A549 treated with CORT108297 at 1 μM for 4 hours (cell line): ENCODE measurements at places on chromosomes 11 and 22. TPM values are rescaled to one million over a fixed set of nuclear protein-coding genes. Genes with fewer than 3 reads are reported as not detected.

Gene APOL4
- total RNA-seq, result not detected in 5 replicates

Gene LYVE1
- 0.08 to 0.28 TPM (median 0.13 TPM) in 5 replicates for total RNA-seq

Gene RAB36
- 5.8 to 7.8 TPM (median 7.5 TPM) in 5 replicates for total RNA-seq

Gene KREMEN1
- 2.5 to 4.6 TPM (median 3.5 TPM) in 5 replicates for total RNA-seq

Gene TRIM49D2
- total RNA-seq, result not detected in 5 replicates

Gene SEC14L2
- total RNA-seq, result 25.7 to 46.7 TPM (median 42.7 TPM) in 5 replicates

Gene OR2AG1
- not detected in 5 replicates for total RNA-seq

Gene LINC01488
- total RNA-seq, result 0.03 to 0.05 TPM (median 0.05 TPM) in 3 of 5 replicates, not detected in the others

Gene IFITM1
- 0.22 to 0.64 TPM (median 0.39 TPM) in 5 replicates for total RNA-seq

Gene MRGPRX4
- not detected in 5 replicates for total RNA-seq

Gene GRM5
- total RNA-seq, result 0.01 TPM in 2 of 5 replicates, not detected in the others

Gene ATM
- total RNA-seq, result 7.8 to 13.3 TPM (median 7.9 TPM) in 5 replicates

Gene LDHAL6A
- not detected in 5 replicates for total RNA-seq

Gene PTGDR2
- 0.06 to 0.08 TPM (median 0.07 TPM) in 4 of 5 replicates, not detected in the other for total RNA-seq

Gene CTSW
- 0.06 to 0.16 TPM in 2 of 5 replicates, not detected in the others for total RNA-seq

Gene FOLR1
- total RNA-seq, result 0.08 to 0.13 TPM (median 0.10 TPM) in 4 of 5 replicates, not detected in the other

Gene FAM118A
- total RNA-seq, result 9.3 to 12.3 TPM (median 10.2 TPM) in 5 replicates

Gene BIRC3
- total RNA-seq, result 29.8 to 43.5 TPM (median 38.8 TPM) in 5 replicates

Gene CCDC89
- not detected in 5 replicates for total RNA-seq

Gene OR10D3
- not detected in 5 replicates for total RNA-seq

Gene KDM4F
- not detected in 5 replicates for total RNA-seq

Gene RAB38
- total RNA-seq, result 0.78 to 1.4 TPM (median 1.0 TPM) in 5 replicates

Gene LDLRAD3
- 20.0 to 26.0 TPM (median 24.2 TPM) in 5 replicates for total RNA-seq

Gene RFPL1
- not detected in 5 replicates for total RNA-seq

Gene OR51I1
- not detected in 5 replicates for total RNA-seq

Gene IGLL1
- not detected in 5 replicates for total RNA-seq

Gene PKNOX2
- 0.02 TPM in 1 of 5 replicates, not detected in the others for total RNA-seq

Gene SMCO4
- total RNA-seq, result 14.0 to 20.2 TPM (median 18.5 TPM) in 5 replicates

Gene CABP4
- 0.03 TPM in 1 of 5 replicates, not detected in the others for total RNA-seq

Gene MEI1
- 0.17 TPM in 1 of 5 replicates, not detected in the others for total RNA-seq

Gene RCOR2
- total RNA-seq, result 0.87 to 1.3 TPM (median 1.1 TPM) in 5 replicates

Gene APOBEC3C
- 26.6 to 28.1 TPM (median 27.5 TPM) in 5 replicates for total RNA-seq

Gene LRP5
- total RNA-seq, result 34.9 to 59.3 TPM (median 53.4 TPM) in 5 replicates

Gene MRGPRX3
- total RNA-seq, result 0.06 to 0.09 TPM in 2 of 5 replicates, not detected in the others

Gene WT1
- total RNA-seq, result 5.2 to 6.0 TPM (median 5.7 TPM) in 5 replicates

Gene TSSK2
- total RNA-seq, result not detected in 5 replicates

Gene SCGB1C1
- total RNA-seq, result not detected in 5 replicates

Gene CLDN5
- total RNA-seq, result not detected in 5 replicates

Gene GLYAT
- total RNA-seq, result not detected in 5 replicates

Gene CFL1
- 1,930 to 2,323 TPM (median 2,279 TPM) in 5 replicates for total RNA-seq

Gene PRDX5
- 388 to 493 TPM (median 487 TPM) in 5 replicates for total RNA-seq

Gene MS4A10
- not detected in 5 replicates for total RNA-seq

Gene LMO2
- 0.22 to 0.69 TPM (median 0.57 TPM) in 5 replicates for total RNA-seq

Gene TYMP
- total RNA-seq, result 11.8 to 22.2 TPM (median 19.6 TPM) in 5 replicates

Gene TSPO
- 137 to 248 TPM (median 239 TPM) in 5 replicates for total RNA-seq

Gene DBX1
- total RNA-seq, result not detected in 5 replicates

Gene HBG2
- not detected in 5 replicates for total RNA-seq

Gene EXPH5
- total RNA-seq, result 0.01 to 0.05 TPM (median 0.02 TPM) in 5 replicates

Gene MRGPRF
- 0.05 to 0.08 TPM (median 0.06 TPM) in 5 replicates for total RNA-seq

Gene MMP26
- total RNA-seq, result 0.14 TPM in 1 of 5 replicates, not detected in the others

Gene SCO2
- total RNA-seq, result 2.7 to 9.9 TPM (median 5.5 TPM) in 5 replicates

Gene OR8D1
- not detected in 5 replicates for total RNA-seq

Gene BACE1
- 8.4 to 10.3 TPM (median 8.8 TPM) in 5 replicates for total RNA-seq

Gene OR10W1
- not detected in 5 replicates for total RNA-seq

Gene TIMP3
- total RNA-seq, result 1.5 to 2.7 TPM (median 1.9 TPM) in 5 replicates

Gene SLC25A45
- total RNA-seq, result 11.0 to 13.3 TPM (median 13.1 TPM) in 5 replicates

Gene SOX6
- 0.01 to 0.14 TPM (median 0.01 TPM) in 3 of 5 replicates, not detected in the others for total RNA-seq

Gene HTR3B
- not detected in 5 replicates for total RNA-seq

Gene NUP50
- total RNA-seq, result 26.2 to 30.5 TPM (median 29.6 TPM) in 5 replicates
